ENCODE measurements at places on chromosomes 3 and 15.

DNA sequence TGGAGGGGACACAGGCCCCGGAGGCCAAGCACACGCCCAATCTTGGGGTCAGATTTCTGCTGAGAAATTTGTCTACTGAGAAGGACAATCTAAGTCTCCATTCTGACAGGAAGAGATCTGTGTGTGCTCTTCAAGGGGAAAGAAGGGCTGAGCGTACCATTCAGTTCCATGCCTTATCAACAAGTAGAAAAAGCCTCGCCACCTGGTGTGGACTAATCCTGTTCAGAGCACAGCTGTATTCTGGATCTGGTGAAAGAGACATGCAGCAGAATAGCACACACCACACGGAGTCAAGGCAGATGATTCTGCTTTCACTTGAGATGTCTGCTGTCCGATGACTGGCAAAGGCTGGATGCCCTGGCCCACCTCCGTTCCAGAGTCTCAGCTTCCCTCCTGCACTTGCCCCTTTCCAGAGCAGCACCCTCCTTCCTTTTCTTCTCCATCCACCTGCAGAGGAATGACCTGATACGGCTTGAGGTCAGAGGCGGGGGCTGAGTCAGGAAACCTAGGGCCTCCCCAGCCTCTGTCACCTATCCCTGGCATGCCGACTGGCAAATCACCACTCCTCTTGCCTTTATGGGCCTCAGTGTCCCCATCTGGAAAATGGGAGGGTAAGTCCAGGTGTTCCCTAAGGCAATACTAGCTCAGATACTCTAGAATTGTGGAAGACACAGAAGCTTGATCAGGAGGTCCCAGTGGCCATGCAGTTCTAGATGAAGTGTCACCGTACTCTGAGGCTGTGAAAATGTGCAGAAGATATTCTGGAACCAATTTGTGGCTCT, 36.9 kb upstream of the CTSH start:
- no peak for DNase-seq

DNA sequence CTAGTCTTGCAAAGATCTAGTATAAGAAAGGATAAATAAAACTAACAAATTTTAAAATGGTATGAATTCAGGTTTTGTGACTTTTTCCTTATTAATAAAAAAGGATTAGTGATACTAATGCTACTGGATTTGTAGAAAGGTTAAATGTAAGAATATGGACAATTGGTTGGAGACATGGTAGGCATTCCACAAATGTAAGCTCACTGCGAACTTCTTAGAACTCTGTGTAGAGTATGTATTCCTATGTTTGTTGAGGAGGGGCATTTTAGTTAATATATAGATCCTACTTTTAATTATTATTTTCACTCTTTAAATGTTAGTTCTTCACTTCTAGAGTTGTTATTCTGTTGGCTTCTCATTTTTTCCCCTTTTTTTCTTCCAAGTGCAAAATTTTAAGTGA, 414.3 kb downstream of the RBMS3 start:
- DNase-seq: no peak

- no peak for DNase-seq
Observed at GRCh38 chr3:13528217-13528867, 20.6 kb upstream of the FBLN2 start.

GRCh38 chr3:189950258-189950657, 170.4 kb downstream of the P3H2 start:
- no peak for DNase-seq

- no peak for DNase-seq
Observed at GRCh38 chr3:30292192-30292893, 314.1 kb upstream of the TGFBR2 start.

GRCh38 chr15:27448986-27449385, 478.0 kb downstream of the GABRG3 start:
- DNase-seq: no peak

DNA sequence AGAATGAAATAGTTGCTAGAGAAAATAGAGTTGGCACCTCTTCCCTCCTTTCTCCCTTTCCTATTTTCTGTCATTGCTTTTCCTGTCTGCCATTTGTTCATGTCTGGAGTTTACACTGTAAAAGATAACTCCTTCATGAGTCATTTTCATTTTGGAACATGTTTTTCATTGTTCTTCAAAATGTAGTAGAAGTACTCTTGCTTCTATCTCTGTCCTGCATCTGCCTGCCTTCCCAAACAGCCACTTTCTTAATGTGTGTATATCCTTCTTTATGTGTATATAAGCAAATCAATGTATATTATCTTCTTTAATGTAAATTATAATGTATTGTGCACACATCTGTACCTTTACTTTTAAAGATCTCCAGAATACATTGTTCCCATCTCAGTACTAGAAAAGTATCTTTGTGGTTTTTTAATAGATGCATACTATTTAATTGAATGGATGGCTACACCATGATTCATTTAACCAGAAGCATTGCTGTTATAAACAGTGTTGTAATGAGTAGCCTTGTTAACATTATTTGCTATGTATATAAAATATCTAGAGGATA, 41.1 kb downstream of the TSC22D2 start:
- DNase-seq: peak; percentile 70

- peak; percentile 58 for DNase-seq
Observed at GRCh38 chr3:192915304-192915703, 2.4 kb downstream of the MB21D2 start.

- DNase-seq: no peak
Observed at GRCh38 chr3:98359993-98360675, 6.5 kb downstream of the OR5K4 start.

- no peak for DNase-seq
Observed at GRCh38 chr3:156614642-156615511, 59.5 kb upstream of the TIPARP start.

DNA sequence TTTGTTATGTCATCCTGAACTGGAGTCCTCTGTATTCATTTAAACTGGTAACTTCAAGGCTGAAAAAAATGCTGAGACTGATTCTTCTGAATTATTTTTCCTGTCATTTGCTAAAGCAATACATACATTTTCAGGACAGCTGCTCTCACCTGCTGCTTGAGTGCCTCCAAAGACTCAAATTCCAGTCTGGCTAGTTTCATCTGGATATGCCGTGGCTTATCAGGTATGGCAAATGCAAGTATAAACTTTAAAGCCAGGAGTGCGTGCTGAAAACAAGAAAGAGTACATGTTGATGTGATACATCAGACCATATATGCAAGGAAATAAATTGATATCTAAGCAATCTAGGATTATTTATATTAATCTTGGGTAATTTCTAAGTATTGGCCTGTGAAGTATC, 146.1 kb downstream of the SNRK start:
- no peak for DNase-seq

DNA sequence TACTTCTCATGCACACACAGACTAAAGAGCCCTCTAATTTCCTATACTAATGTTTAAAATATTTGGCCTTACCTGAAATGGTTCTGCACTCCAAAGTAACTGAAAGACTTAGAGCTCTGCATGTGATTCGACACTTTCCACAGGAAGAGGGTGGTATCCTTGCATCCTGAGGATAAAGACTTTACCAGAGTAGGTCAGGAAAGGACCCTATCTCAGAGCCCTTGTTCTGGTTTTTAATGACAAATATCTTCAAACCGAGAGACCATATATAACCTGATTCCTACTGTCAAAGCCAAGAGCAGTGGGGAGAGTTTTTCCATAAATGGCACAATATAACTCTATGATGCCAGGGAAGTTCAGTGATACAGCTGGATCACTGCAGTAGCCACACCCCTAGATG, at the start of gene GP5:
TSS of gene GP5 (minus strand) at position 101 of the 400 bp plus-strand sequence. CDS start 984 bp downstream, outside the sequence.
- no peak for DNase-seq

DNA sequence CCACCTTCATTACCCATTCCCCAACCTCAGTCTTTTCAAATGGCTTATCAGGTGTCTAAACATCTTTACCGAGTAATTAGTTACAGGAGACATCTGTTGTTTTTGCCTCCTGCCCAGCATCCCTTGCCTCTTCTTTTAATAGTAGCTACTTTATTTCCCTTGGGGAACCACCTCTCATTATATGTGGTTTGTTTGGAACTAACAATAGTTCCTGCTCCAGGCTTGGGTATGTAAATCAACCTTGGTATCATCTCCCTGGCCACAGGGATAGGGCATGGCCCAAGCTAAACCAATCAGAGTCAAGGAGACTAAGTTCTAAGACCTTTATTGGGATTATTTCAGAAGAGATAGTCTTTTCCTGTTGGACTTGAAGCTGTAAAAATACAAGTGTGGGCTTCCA, 76.6 kb downstream of the ETV5 start:
- DNase-seq: no peak

GRCh38 chr15:54017251-54017650, 39.0 kb downstream of the UNC13C start:
- DNase-seq: no peak

- no peak for DNase-seq
Observed at GRCh38 chr3:158810823-158811724, 9.2 kb downstream of the MFSD1 start.

DNA sequence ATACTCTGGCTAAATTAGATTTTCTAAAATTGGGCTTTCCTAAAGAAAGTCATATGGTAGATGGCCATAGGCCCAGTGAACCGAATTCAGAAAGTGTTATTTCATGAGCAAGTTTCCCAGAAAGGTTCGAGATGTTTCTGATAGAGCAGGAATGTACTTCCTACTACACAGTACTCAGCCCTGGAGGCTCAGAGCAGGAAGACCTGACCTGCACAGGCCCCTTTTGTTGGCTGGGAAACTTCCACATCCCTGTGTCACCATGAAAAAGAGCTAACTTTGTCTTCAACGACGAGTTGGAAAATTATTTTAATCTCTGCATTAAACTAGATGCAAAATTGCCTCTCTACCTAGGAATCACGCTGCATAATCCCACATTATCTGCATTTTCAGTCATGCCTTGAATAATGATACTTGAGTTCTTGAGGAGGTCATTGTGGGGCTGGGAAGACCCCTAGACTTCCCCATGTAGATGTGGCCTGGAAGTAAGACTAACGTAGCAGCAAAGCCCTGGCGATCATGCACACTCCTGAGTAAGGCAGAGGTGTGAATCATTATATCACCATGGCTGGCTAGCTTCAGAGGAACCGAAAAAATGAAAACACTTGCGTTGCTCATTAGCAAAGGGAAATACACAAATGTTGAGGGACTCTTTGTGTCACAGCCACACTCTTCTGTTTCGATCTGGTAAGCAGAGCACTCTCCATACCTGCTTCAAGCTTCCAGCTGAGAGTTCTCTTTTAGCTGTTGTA, 47.1 kb downstream of the CMTM7 start:
- DNase-seq: no peak

All from astrocyte of the cerebellum (primary cell).